SHP77 treated with DMSO at 0.1 percent for 48 hours (cell line): ENCODE measurements at places on chromosomes 7 and 10.
A peak's percentile ranks its signal among the peaks of the same experiment; 100 is the strongest.

DNA sequence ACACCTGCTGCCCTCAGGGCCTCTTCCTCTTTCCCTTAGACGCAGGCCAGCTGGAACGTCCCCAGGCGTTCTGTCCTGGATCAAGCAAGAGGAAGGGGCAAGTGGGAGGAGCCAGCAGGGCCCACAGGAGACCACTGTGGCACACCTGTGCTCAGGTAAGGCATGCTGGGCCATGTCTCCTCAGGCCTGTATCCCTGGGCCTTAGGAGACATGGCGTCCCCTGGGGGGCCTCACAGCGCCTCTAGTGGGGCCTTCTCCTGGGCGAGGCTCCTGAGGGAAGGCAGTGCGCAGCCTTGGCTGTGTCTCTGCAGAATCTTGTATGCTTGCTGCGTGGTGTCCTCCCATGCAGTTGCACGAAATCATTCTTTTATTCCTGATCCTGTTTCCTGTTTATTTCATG, 31.3 kb downstream of the ZNF783 start:
- no peak for DNase-seq

GRCh38 chr7:158563911-158564662, 23.5 kb downstream of the PTPRN2 start:
- no peak for DNase-seq

DNA sequence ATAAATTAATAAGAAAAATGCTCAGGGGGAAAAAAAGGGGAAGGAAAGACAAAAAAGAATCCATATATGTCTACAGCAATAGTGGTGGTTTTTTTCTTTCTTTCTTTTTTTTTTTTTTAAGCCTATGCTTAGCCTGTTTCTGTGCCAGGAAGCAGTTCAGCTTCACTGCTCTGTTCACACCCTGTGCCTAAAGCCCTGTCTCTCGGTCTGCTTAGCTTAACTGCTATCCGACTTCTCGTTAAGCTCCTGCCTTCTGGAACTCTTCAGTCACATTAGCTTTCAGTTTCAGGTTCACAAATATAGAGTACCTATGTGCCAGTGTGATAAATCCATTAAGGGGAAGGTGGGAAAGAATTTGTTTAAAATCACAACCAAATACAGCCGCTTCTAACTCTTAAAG, 26.5 kb upstream of the NRG3 start:
- no peak for DNase-seq

DNA sequence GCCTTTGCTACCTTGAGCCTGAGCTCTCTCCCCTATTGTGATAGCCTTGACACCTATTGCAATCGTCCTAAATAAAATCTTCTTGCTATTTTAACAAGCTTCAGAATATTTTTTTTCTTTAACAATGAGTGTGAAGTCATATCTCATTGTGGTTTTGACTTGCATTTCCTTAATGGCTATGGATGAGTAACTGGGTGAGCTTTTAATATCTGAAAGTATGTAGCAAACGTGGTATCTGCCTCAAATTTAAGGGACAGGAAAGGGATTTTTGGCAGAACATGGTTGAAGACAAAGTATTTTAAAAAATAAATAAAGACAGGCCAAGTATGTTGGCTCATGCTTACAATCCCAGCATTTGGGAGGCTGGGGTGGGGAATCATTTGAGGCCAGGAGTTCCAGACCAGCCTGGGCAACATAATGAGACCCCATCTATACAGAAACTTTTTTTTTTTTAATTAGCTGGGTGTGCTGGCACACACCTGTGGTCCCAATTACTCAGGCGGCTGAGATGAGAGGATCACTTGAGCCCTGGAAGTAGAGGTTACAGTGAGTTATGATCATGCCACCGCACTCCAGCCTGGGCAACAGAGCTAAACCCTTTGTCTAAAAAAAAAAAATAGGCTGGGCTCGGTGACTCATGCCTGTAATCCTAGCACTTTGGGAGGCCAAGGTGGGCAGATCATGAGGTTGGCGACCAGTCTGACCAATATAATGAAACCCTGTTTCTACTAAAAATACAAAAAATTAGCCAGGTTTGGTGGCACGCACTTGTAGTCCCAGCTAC, 319.3 kb upstream of the NRP1 start:
- no peak for DNase-seq

- DNase-seq: no peak
Measured at GRCh38 chr10:112059220-112059619, 124.3 kb downstream of the GPAM start.

DNA sequence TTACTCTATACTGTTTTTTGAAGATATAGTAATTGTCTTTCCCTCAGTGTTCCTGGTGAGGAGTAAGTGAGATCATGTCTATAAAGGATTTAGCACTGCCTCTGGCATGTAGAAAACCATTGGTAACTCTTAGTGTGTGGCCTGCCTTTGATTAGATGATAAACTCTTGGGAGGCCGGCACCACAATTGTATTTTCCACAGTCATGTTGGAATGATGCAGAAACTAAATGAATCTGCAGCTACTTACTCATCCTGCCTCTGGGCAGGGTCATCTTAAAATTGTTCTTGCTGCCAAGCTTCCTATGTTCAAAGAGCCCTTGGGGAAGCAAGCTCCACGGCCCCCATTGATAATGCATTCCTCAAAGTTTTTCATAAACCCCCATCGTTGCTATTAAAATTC, 204.6 kb downstream of the ANKRD7 start:
- DNase-seq: no peak

DNA sequence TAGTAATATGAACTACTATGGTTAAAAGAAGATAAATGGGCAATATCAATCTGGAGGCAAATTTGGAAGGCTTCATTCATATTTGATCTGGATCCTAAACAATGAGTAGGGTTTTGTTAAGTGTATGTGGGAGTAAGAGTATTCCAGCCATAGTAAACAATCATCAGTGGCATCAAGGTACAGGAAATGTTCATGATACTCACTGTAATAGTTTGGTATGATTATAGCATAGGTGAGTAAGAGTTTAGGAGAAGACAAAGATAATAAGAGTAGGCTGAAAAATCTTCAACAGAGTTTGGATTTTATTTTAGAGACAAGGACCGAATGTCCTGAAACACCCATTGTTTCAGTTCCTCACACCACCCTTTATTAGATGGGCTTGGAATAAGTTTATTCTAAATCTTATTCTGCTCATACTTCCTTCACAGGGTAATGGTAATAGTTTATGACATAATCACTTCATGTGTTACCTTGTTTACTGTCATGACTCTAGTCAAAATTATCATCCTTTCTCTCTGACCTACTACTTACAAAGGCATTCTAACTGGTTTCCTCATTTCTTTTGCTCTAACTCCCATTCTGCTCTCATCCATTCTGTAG, 38.9 kb downstream of the BRAF start:
- DNase-seq: no peak

GRCh38 chr7:112271162-112271561, 64.7 kb downstream of the ZNF277 start:
- peak; percentile 95 for DNase-seq

DNA sequence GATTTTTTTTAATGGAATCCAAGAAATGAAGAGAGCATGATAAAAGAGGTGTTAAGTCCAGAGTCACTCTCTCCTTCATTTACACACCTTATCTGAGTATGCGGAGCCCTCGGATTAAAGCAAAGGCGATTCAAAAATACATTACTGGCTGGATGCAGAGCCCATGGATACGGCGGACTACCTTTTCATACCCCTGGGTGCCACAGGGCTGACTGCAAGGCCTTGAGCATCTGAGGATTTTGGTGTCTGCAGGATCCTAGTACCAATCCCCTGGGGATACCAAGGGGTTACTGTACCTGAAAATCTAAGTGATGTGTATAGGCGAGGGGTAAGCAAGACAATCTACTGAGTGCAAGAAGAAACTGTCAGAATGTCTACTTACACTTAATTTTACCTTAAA, 20.5 kb downstream of the PIP4K2A start:
- DNase-seq: no peak
